ENCODE measurements at places on chromosomes 2 and 18.

DNA sequence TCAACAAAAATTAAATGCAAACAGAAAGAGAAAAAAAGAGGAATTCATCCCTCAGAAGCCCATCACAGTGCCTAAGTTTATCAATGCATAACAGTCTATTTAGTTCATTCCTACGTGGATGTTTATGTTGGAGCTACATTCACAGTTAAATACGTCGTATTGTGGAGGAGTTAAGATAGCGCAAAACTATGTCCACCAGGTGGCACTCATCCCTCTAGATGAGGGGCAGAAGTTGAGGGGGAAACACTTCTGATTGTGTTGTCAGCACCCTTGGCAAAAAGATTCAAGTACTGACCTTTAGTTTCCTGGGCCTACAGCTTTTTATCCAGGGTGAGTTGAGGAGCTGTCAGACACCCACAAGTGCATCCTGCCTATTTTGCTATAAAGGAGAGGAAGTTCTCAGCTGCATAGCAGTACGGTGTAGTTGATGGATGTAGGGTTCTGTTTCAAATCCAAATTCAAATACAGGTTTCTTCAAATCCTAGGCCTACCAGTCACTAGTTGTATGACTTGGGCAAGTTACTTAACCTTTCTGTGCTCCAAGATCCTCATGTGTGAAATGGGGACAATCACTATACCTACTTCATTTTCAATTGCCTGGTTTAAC is 26.8 kb upstream of the MYO1B start:
- no peak for DNase-seq

GRCh38 chr18:8176109-8176508 is 433.1 kb upstream of the RAB12 start:
- no peak for DNase-seq

GRCh38 chr2:237075749-237076599 is 9.7 kb upstream of the COPS8 start:
- DNase-seq, result no peak

DNA sequence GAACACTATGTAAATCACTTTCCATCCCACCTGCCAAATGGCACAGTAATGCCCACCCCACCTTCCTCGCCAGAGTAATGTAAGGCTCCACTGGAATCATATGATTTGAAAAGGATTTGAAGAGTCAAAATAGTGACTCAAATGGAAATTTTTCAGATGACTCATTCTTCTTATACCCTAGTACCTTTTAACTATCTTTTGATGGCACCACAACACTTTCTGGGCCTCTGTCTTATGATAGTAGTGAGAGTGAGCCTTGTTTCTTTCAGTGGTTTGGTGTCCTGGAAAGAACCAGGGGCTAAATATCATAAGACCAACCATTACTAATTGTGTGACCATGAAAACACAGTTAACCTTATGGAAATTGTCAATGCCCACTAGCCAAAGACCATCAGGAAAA is 235.4 kb upstream of the SLC14A2 start:
- DNase-seq, result no peak

- no peak for DNase-seq
Observed at GRCh38 chr2:6171294-6171693, 479.1 kb downstream of the SOX11 start.

DNA sequence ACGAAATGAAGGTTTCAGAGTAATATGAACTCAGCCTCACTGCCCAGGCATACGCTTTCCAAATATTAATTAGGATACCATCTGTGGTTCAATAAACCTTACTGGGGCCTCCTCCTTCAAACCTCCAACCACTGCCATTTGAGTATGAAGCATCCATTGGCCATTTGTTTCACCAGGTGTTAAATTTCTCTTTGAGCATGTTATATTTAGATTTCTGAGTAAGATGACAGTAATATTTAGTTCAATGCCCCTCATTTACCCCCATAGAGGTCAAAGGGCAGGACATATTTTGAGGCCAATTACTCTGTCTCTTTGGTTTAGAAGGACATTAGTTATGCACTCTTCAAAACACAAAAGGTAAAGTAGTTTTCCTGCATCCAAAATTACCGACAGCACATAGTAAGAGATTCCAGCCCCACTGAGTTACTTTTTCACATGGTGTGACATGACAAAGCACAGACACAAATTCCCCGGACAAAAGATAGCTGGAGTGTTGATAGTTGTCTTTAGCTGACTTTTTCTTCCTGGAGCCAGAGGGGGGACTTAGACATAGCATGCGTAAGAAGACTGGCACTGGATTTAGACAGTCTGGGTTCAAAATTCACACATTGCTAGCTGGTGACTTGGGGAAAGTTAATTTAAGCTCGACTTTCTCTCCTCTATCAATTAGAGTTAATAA is 33.1 kb upstream of the LNPK start:
- no peak for DNase-seq

DNA sequence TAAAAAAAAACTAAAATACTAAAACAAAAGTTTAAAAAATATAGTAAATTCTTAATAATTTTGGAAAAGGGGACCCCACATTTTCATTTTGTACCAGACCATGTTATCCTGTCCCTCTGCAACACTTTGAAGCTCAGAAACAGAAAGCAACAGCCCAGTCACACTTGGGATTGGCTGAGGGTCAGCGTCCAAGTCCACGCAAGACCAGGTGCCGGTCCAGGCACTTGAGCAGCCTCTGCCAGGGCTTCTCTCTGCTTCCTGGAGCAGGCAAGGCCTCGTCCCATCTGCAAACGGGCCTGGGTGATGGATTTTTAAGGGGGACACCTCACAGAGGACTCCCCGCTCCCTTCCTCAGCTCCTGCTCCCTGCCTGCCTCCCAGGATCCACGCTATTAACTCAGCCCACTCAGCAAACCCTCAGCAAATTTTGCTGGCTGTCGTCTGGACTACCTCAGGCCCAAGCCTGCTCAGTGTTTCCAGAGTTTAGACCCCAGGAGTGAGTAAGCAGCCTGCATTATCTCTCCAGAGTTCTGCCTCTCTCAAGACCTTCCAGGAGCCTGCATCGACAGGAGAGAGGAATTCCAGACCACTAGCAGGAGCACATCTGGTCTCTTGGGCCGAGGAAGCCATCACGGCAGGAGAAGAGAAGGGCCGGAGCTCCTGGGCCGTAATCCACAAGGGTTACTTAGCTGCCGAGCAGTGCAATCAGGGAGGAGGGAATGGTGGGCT is 88.7 kb upstream of the STPG4 start:
- DNase-seq, result no peak

DNA sequence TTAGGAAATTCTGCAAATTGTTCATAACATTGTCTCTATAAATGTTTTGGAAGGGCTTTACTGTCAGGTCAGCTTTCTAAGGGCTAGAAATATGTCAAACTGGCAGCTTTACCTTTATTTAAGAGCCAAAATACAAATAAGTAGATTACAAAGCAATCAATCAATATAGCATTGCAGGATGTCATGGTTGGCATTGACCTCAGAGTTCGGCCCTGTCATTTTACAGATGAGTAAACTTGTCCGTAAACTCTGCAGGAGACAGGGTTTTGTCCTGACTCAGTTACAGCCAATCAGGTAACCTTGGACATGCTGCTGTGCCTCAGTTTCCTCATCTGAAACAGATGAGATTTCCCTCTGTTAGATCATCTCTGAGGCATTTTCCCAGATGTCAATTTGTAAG is 25.9 kb upstream of the ZEB2 start:
- no peak for DNase-seq

DNA sequence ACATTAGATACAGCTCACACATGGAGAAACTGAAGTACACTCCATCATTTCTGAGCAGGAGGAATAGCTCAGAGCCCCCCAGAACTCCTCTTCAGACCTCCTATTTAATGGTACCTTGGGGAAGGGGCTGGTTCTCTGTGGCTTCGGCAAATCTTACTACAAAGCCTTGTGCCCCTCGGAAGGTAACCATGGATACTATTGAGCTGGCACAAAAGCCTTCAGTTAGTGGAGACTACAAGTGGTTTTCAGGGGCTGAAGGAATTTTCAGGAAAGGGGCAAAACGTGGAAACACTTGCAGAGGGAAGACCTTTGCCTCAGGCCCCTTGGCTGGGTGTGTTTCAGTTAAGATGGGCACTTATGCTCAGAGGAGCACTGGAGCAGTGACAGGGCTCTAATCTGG is 1.1 kb upstream of the FAM237A start:
- no peak for DNase-seq

DNA sequence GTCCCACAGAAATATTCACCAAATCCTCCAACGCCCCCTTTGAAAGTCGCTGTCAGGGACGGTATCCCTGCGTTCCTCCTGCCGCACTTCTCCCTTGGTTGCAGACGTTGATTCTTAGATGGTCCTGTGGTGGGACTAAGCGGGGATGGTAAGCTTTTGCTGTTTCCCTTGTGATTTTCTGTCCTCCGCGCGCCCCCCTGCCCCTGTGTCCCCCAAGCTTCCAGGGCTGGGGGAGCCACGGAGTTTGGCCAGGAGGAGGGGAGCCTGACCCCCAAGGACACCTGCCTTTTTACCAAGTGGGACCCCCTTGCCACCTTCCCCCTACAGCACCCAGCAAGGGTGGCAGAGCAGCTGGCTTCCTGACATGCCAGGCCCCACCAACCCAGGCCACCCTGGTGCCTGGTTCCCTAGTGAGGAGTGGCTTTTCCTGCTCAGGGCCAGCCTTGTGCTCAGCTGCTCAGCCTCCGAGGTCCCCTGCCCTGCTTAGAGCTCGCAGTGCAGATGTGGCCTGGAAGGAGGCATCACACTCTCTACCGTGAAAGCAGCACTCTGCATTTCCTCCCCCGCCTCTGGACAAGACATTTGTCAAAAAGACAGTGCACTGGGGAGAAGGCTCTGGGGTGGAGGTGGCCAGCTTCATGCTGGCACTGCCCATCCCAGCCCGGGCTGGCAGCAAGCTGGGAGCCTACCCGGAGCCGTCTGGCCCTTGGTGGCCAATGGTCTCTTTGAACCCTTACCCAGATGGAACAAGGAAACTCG is 49.4 kb downstream of the TWIST2 start:
- no peak for DNase-seq

GRCh38 chr2:28462122-28462521 is 33.7 kb upstream of the PLB1 start:
- DNase-seq, result no peak

DNA sequence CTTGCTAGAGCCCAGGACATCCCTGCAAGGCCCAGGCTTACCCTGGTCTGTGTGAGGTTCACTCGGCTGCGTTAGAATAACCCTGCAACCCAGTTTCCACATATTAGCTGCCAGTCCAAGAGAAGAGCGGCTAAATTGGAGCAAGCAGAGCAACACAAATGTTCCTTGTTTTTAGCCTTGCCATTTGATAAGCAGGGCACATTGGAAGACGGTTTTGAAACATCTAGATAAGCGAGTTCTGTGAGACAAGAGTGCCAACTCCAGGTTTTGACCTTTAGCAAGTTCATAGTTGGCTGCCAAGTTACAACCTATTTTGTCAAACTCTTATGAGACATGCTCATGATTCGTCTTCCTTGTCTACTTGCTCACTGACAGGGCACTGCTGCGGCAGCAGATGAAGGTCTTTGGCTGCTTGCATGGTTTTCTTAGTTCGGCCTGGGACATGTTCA is 23.5 kb downstream of the DPP4 start:
- no peak for DNase-seq

All from hypothalamus (tissue), 51 donors.